ENCODE measurements at places on chromosomes 1 and 21. TPM values are rescaled to one million over a fixed set of nuclear protein-coding genes. Genes with fewer than 3 reads are reported as not detected.

GRCh38 chr1:11058026-11058425 lies 1.8 kb downstream of the SRM start:
- H3K27me3 ChIP-seq, result no peaks in the 10 kb centered on the region
- DNase-seq, result no peak
- H3K27ac ChIP-seq, result no peak overlapping the region
- H3K4me1 ChIP-seq, result peaks cover 49% of the 10 kb centered on the region

- H3K27me3 ChIP-seq, result no peaks in the 10 kb centered on the region
- no peak for DNase-seq
- H3K27ac ChIP-seq, result peak overlapping the region; percentile 98
- H3K36me3 ChIP-seq, result peaks cover 11% of the 10 kb centered on the region
These were observed 542 bp downstream of the GAS5 start for GRCh38 chr1:173867141-173867752.

Gene ZBTB8B
- 0.26 TPM for total RNA-seq

Gene POU3F1
- total RNA-seq, result not detected

DNA sequence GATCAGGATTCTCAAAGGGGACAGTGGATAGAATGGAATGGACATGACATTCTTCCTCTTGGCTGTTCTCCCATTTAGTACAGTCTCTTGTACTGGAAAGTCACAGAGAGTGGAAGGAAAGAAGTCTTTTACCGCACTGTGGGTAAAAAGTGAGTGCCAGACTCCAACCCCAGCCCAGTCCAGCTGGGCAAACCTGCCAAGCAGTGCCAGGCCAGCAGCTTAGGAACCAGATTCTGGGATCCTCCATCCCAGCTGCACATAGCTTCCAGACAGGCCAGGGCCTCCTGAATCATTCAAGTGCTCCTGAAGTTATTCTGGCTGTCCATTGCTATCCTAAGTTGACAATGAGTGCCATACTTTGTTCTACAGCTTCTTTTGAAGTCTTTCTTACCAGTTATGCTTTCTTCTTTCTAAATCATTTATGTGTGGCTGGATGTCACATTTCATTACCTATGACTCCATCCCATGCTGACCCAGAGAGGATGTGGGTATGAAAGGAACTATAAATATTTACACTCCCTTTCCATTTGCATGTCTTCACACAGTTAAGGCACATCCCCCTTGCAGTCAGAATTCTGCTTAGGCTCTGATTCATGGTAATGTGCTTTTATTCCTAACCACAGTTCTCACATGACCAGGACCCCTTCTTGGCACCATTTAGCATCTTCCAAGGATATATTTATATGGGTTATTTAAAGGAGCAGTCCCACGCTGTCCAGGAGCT lies 88.9 kb downstream of the AK5 start:
- H3K27ac ChIP-seq, result no peak overlapping the region
- H3K27me3 ChIP-seq, result no peaks in the 10 kb centered on the region
- no peaks in the 10 kb centered on the region for H3K4me1 ChIP-seq

Gene CLDN17
- total RNA-seq, result not detected

DNA sequence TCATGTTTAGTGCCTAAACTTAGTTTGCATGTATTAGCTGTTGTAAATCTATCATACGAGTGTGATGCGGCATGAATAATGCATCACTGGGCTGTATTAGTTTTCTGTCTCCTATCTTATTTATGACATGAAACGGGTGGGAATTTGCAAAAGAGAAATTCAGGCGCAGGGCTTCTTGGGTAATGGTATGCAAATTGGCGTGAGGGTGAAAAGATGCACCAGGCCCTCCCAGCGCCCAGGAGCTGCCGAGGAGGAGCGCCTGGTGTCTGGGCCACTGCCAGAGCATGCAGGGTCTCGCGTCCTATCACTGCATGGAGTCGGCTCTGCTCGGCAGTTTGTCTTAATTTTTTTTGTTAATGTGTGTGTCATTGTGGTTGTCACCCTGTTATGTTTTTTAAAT lies 82.9 kb upstream of the ACTL8 start:
- H3K36me3 ChIP-seq, result no peaks in the 10 kb centered on the region
- H3K27me3 ChIP-seq, result no peaks in the 10 kb centered on the region
- H3K4me1 ChIP-seq, result peaks cover 7% of the 10 kb centered on the region
- no peak overlapping the region for H3K27ac ChIP-seq
- DNase-seq, result no peak

Gene SELENBP1
- 106 TPM for total RNA-seq

- no peak overlapping the region for H3K27ac ChIP-seq
- H3K27me3 ChIP-seq, result no peaks in the 10 kb centered on the region
- no peak overlapping the region for H3K4me3 ChIP-seq
- H3K36me3 ChIP-seq, result peaks cover 1% of the 10 kb centered on the region
- DNase-seq, result no peak
These were observed 17.7 kb downstream of the ZNF362 start for GRCh38 chr1:33273961-33274371.

DNA sequence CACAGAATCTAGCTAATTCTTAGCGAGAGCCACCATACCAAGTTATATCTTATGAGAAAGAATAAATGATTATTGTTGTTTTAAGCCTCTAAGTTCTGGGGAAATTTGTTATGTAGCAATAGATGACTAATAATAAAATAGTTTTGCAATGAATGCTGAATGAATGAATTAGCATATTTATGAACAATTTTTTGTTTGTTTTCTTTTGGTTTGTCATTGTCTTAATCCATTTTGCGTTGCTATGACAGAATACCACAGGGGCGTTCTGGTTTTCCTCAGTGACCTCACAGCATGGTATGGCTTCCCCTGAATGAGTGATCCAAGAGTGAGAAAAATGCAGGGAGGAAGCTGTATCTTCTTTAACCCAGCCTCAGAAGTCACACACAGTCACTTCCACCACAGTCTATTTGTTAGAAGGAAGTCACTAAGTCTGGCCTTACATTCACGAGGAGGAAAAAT lies 53.8 kb upstream of the HPDL start:
- H3K4me1 ChIP-seq, result no peaks in the 10 kb centered on the region
- H3K27me3 ChIP-seq, result no peaks in the 10 kb centered on the region
- H3K36me3 ChIP-seq, result no peaks in the 10 kb centered on the region
- no peak for DNase-seq
- no peak overlapping the region for H3K27ac ChIP-seq

Gene SEMA6C
- 5.3 TPM for total RNA-seq

GRCh38 chr1:240794046-240794843 lies 182.3 kb upstream of the GREM2 start:
- H3K27me3 ChIP-seq, result no peaks in the 10 kb centered on the region
- no peak overlapping the region for H3K4me3 ChIP-seq
- DNase-seq, result no peak
- H3K27ac ChIP-seq, result no peak overlapping the region
- no peaks in the 10 kb centered on the region for H3K36me3 ChIP-seq

Gene TDRD10
- total RNA-seq, result 2.6 TPM

- peak overlapping the region; percentile 43 for H3K27ac ChIP-seq
- no peaks in the 10 kb centered on the region for H3K27me3 ChIP-seq
- H3K36me3 ChIP-seq, result no peaks in the 10 kb centered on the region
- H3K4me1 ChIP-seq, result peaks cover 58% of the 10 kb centered on the region
These were observed 85.5 kb upstream of the ATP1A1 start for GRCh38 chr1:116287341-116288200.
